ENCODE measurements at places on chromosomes 5 and 9.

DNA sequence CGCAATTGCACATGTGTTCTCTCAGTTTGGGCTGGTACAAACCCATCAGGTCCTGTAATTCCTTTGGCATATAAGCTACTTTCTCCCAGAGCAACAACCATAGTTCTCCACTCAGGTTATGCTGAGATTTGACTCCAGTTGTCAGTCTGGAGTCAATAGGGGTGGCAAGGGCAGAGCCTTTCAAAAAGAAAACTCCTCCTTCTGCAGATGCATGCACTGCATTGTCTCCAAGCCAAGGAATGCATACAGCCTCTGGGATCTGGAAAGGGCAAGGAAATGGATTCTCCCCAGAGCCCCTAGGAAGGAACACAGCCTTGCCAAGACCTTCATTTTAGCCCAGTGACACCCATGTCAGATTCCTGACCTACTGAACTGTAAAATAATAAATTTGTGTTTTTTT is 31.0 kb upstream of the GZMA start:
- DNase-seq, result no peak

DNA sequence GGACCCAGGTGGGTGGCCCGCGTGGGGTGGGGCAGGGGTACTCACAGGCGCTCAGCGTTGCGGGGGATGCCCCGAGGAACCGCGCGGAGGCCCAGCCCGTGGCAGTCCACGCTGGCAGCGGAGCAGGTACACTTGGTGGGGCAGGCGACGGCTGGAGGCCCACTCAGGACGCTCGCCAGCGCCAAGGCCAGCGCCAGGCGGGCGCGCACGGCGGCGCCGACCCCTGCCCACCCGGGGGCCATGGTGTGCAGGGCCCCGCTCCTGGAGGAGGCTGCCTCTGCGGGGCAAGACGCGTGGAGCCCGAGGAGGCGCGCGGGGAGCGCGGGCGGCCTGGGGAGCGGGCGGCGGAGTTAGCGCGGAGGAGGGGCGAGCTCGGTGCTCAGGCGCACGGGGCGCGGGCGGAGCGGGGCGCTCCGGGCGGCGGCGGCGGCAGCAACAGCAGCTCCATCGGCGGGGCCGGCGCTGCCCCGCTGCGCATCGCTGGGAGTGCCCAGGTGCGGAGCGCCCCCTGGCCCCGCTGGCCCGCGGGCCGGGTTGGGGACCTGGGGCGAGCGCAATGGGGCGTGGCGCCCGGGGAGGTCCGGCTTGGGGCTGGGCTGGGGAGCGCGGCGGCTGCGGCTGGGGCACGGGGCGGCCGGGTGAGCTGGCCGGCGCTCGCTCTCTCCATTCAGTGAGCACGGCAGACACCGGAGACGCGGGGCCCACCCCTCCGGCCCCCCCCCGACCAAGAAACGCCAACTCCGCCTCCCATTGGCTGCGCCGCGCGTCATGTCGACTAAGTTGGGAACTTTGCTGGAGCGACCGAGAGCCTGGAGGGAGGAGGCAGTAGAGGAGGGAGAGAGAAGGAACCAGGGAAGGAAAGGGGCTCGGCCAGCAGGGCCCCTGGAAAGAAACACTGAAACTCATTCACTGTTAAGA is at the start of gene SLIT3:
Gene SLIT3, minus strand, starts transcription at position 672 of the 918 bp plus-strand sequence. Its CDS starts 430 bp downstream, at position 242.
- DNase-seq, result peak; percentile 93

DNA sequence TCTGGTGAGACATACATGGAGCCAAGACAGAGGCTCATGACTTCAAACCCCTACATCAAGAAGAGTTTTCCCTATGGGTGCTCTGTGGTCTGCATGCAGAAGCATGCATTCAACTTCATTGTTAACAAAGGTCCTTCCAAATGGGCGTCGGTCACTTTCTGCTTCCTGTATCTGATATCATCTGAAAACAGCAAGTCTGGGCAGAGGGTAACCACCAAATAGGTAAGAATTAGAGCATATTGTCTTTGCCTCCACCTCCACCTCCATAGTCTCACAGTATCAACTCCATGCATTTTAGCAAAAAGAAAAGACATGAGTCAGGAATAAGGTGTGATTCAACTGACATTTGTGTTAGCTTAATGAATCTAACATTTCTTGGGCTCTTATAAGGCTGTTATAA is 462.9 kb downstream of the DMRT2 start:
- no peak for DNase-seq

DNA sequence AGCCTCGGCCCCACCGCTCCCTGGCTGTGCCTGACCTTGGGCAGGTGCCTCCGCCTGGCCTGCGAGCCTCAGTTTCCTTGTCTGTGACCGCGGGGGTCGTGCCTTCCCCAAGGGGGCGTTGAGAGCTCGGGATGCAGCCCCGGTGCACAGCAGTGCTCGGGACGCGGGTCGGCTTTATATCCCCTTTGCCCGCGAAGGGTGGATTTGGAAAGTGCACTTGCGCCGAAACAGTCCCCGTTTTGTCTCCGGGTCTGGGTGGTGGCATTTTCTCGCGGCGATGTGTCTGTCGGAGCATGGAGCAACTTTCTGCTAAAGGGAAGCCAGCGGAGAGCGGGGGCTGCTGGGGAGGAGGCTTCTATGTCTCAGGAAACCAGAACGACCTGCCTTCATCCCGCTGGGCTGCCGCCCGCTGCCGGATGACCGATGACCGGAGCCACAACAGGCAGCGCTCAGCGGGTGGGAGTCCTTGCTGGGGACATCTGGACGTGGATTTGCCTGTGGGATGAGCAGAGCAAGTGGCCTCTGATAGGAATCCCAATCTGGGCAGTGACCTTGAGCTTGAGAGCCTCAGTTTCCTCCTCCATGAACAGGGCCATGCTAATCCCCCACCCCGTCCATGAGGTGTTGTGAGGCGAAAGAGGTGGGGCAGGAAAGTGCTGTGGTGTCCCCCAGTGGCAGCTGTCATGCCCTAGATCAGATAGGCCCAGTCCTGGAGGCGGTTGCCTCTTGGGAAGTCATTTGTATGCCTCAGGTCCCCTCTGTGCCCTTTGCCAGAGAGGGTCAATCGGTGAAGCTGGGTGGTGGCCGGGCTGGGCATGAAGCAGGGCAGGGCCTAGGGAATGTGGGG is 651 bp downstream of the HRH2 start:
- no peak for DNase-seq

DNA sequence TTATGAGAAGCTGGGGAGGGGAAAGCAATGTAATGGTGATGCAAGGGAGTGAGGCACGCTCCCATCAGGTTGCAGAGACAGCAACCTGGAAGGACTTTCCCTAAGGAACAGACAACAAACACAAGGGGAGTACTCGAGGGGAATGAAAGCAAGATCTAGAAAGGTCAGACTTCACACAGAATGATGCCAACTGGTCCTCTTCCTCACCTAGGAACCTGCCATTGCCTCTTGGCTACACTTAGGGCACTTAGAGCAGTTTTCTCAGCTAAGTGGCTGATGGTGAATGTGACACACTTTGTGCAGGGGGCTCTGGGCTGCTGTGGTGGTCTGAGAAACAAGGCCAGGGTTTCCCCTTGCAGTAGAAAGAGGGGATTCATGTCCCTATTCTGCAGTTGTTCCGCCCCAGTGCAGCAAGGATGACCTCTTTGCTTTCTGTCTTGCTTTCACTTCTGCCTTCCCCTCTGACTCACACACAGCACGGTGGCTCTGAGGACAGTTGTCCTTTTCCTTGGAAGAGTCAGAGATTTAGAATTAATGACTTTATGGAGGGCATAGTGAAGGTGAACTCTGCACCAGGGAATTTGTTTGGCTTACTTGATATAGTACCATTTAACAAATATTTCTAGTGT is 394.0 kb upstream of the KLF4 start:
- no peak for DNase-seq

Data from fibroblast of skin of abdomen (primary cell).